ENCODE measurements at places on chromosomes 16 and 17. TPM values are rescaled to one million over a fixed set of nuclear protein-coding genes. Genes with fewer than 3 reads are reported as not detected.

The CSH2 gene
- total RNA-seq, result not detected

The CNTNAP1 gene
- total RNA-seq, result 18.6 TPM

The CCL3 gene
- total RNA-seq, result 0.36 TPM

The PRSS22 gene
- total RNA-seq, result not detected

The CCDC200 gene
- total RNA-seq, result not detected

The SEC14L5 gene
- total RNA-seq, result 0.29 TPM

The SALL1 gene
- total RNA-seq, result under 0.01 TPM

The TPSAB1 gene
- total RNA-seq, result not detected

The ADAP2 gene
- total RNA-seq, result 0.72 TPM

The KIF18B gene
- total RNA-seq, result 0.72 TPM

The CEP295NL gene
- 2.5 TPM for total RNA-seq

The TBC1D3C gene
- not detected for total RNA-seq

The EXOC3L1 gene
- not detected for total RNA-seq

The ZFHX3 gene
- total RNA-seq, result 14.1 TPM

The KRTAP4-4 gene
- not detected for total RNA-seq

The GLP2R gene
- not detected for total RNA-seq

The PRDM7 gene
- not detected for total RNA-seq

The CMTM2 gene
- not detected for total RNA-seq

The INCA1 gene
- 0.36 TPM for total RNA-seq

The SLC52A1 gene
- not detected for total RNA-seq

The NEUROD2 gene
- not detected for total RNA-seq

The DNAH3 gene
- not detected for total RNA-seq

The PGP gene
- total RNA-seq, result 14.1 TPM

The KRTAP2-2 gene
- total RNA-seq, result not detected

The RNF157 gene
- total RNA-seq, result 0.29 TPM

The GLIS2 gene
- 5.4 TPM for total RNA-seq

The ENPP7 gene
- total RNA-seq, result not detected

The C16orf74 gene
- total RNA-seq, result 0.72 TPM

The LGALS9B gene
- not detected for total RNA-seq
